ENCODE measurements at places on chromosomes 12 and 14.

- DNase-seq, result no peak
Observed at GRCh38 chr12:2797721-2798418, 3.1 kb downstream of the FKBP4 start.

DNA sequence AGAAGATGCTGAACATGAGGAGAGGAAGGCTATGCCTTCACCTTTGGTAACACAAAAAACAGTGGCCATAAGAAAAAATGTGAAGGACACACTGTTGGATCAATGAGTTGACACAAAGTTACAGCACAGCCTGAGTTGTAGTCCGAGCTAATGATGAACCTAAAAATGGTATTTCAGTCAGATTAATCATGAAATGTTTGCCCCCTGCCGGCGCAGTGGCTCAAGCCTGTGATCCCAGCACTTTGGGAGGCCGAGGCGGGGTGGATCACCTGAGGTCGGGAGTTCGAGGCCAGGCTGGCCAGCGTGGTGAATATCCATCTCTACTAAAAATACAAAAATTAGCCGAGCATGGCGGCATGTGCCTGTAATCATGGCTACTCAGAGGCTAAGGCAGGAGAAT, 1.3 kb upstream of the CAPRIN2 start:
- no peak for DNase-seq

DNA sequence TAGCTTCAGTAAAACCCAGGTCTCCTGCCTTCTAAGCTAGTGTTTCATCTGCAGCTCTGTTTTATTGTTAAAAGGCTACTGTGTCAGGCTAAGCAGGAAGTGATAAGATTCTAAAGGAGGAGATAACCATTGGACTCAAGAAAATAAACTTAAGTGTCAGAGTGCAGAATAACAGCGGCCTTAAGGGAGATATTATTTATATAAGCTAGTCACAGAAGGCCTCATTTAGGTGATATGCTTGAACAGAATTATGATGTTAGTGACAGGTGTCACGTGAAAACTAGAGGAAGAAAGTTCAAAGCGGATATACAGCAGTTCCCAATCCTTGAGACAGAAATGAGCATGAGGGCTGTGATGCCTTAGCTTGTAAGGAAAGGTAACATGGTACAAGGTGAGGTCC, 373.4 kb downstream of the FOXG1 start:
- DNase-seq, result no peak

DNA sequence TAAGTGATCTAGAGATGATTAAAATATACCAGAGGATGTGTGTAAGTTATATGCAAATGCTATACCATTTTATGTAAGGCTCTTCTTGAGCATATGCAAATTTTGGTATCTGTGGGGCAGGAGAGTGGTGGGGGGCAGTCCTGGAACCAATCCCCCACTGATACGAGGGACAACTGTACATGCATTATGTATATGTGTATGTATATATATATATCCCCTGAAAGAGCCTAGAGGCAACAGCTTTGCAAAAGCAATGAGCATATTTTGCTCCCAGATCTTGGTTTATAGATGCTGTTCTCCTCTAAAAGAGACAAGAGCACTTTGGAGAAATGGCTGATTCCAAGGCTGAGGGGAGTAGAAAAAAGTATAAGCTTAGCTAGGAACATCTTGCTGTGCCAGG, 12.4 kb upstream of the SLC25A3 start:
- no peak for DNase-seq

DNA sequence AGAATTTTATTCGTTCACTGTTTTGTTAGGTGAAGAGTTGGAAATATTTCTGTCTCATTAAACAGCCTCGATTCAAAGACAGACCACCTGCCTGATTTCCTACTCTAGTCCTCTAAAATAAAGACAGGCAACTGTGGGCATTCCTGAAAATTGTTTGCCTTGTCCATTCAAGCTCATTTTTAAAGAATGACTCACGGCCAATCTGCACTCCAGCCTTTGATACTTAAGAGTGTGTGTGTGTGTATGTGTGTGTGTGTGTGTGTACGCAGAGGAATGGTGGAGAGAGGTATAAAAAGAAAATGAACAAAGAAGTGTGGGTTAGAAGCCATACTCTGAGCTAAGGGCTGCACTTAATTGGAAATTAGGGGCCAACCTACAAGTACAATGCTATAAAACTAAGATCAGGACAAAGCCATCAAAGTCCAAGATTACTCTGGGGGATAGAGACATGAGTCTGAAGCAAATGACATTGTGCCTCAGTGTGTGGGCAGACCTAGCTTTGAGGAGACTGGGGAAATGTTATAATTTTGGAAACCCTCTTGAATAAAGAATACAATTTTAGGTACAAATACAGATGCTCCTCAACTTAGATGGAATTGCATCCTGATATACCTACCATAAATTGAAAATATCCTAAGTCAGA, 45.6 kb upstream of the SOCS2 start:
- peak; percentile 21 for DNase-seq

GRCh38 chr12:91732086-91732485, 413.6 kb downstream of the BTG1 start:
- DNase-seq, result no peak

DNA sequence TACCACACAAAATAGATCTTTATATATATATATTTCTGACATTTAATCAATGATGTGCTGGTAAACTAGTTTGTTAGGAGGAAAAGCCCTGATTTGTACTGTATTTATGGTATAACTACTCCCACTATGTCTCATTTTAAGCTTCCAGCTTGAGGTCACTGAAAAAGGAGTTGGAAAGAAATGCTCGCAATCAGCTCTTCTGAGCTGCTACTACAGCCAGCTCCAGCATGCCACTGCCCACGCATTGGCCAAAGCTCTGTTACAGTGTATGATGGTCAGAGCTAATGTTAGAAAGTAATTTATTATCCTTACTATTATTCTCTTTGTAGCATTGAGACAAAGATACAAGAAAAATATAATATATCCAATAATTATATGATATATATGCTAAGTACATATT, 55.0 kb upstream of the PCED1B start:
- DNase-seq, result no peak

DNA sequence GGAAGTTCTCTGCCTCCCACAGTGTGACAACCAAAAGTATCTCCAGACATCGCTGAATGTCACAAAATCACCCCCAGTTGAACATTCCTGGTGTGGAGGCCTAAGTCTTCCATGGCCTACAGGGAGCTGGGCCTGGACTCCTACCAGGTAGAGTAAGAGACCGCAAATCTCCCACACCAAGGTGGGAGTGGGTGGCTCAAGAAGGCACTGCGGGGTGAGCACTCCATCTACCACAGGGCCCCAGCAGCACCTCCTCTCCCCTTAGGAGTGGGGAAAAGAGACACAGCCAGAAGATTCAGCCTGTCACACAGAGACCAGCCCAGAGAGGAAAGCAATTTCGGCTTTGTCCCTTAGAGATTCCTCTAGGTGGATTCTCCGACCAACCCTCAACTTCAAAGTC, 25.5 kb downstream of the LRTM2 start:
- no peak for DNase-seq

- no peak for DNase-seq
Observed at GRCh38 chr12:42326541-42327226, 717 bp downstream of the PPHLN1 start.

DNA sequence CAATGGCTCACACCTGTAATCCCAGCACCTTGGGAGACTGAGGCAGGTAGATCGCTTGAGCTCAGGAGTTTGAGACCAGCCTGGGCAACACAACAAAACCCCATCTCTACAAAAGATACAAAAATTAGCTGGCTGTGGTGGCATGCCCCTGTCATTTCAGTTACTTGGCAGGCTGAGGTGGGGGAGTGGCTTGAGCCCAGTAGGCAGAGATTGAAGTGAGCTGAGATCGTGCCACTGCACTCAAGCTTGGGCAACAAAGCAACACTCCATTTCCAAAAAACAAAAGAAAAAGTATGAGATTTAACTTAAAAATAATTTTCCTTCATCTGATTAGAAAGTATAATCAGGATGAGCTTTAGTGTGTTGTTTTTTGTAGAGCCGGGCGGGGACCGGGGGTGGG, 47.9 kb upstream of the BCAT1 start:
- DNase-seq, result no peak

DNA sequence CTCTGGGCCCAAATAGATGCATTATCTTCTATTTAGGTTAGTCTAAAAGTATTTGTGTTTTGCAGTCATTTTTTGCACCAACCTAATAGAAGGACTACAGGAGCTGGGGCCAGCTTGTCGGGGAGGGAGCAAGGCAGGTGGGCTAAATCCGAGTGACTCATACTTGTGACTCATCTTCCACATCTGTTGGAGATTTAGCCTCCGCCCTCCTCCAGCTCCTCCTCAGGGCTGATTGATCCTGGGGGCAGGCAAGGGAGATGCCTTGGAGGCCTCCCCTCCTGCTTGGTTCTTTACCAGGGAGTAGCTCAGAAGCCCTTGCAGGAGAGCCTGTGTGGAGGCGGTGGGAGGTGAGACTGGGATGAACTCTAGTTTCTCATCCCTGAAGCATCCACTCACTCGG, 27.9 kb downstream of the RHOF start:
- DNase-seq, result no peak

- no peak for DNase-seq
Observed at GRCh38 chr12:39620659-39621658, 1.4 kb upstream of the ABCD2 start.

DNA sequence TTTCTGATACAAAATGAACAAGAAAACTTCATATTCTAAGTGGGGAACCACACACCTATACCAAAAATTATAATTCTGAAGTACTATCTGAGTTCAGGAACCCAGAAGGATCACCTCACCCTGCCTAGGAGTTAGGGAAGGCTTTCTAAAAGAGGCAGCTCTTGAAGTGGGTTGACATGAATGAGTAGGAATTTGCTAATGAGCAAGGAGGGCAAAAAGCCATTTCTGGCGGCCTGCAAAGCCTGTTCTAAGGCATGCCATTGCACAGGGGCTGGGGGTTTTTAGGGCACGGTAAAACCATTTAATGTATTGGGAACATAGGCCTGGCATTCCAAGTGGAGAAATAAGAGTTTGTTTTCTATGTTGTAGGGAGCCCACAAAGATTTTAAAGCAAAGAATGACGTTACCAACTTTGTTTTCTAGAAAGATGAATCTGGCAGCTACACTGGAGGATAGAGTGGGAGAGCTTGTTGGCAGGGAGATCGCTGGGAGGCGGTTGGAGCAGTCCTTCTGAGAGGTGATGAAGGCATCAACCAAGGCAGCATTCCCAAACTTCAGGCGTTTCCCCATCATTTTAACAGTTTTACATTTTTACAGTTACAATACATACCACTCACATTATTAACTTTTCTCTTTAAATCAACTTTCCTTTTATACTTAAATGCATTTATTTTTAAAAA, 14.1 kb downstream of the IFT43 start:
- no peak for DNase-seq

DNA sequence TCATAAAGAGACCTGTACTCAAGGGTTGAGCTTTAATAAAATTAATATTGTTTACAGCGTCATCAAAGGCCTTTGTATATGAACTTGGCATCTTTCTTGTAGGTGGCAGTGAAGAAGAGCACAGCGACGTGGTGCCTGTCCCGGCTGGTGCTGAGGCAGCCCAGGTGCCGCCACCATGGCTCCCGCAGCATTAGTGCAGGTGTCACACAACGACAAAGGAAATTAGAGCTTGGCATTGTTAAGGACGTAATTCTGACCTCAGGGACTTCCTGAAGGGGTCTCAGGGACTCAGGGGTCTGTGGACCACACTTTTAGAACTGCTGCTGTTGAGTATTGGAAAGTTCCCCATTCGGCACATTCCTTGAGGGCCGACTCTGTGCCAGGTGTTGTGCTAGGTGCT, 24.1 kb downstream of the EML1 start:
- no peak for DNase-seq
